Neural crest cell (in vitro differentiated cells): ENCODE measurements at places on chromosomes 13 and 19.

DNA sequence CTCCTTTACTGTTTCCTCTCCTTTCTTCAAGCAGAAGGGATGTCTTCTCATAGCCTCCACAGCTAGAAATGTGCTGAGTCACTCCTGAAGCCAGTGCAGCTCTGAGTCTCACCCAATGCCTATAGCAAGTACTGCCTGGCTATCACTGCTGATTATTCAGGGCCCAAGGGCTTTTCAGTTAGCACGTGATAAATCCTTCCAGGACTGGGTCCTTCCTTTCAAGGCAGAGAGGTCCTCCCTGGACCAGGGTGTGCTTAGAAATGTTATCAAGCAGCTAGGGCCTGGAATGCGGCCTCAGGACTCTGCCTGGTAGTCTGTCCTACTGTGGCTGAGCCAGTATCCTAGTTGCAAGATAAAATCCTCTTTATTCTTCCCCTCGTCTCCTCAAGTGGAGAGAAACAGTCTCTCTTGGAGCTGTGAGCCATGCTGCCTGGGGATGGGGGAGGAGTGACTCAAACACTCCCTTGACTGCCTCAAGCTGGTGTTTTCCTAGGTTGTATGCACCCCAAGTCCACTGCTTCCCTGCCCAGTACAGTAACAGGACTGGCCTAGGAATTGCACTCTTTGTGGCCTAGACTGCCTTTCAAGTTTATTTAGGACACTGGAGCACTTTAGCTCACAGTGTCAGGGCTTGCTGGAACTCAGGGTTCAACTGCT lies 198.7 kb upstream of the SERP2 start:
- DNase-seq: no peak

GRCh38 chr13:63773476-63773875 lies 2357.8 kb upstream of the PCDH20 start:
- no peak for DNase-seq

DNA sequence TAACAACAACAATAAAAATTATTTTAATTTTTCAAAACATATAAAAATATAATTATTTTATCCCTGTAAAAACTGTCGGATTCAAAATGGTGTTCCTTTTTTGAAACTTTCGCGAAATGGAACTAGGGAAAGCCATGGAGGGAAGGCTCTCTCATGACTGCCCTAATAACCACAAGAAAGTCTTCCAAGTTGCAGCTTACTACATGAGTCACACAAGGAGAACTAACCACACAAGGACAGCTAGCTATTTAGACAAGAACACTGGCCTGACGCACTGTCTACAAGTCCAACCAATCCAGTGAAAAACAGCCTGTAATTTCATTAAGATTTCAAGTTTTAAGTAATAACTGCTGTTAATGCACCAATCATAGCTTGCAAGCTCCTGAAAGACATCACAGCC lies 319.2 kb upstream of the PCDH9 start:
- DNase-seq: no peak

- no peak for DNase-seq
Measured at GRCh38 chr19:35655600-35655999, 7.5 kb downstream of the COX6B1 start.

- no peak for DNase-seq
Measured at GRCh38 chr13:21033212-21033840, 28.1 kb downstream of the LATS2 start.
